ENCODE measurements at places on chromosomes 16 and 17.

- H3K36me3 ChIP-seq: no peaks in the 10 kb centered on the region
- H3K4me3 ChIP-seq: no peak overlapping the region
- DNase-seq: peak; percentile 33
- H3K4me1 ChIP-seq: no peaks in the 10 kb centered on the region
These were observed 27.7 kb downstream of the NECAB2 start for GRCh38 chr16:83995754-83996153.

DNA sequence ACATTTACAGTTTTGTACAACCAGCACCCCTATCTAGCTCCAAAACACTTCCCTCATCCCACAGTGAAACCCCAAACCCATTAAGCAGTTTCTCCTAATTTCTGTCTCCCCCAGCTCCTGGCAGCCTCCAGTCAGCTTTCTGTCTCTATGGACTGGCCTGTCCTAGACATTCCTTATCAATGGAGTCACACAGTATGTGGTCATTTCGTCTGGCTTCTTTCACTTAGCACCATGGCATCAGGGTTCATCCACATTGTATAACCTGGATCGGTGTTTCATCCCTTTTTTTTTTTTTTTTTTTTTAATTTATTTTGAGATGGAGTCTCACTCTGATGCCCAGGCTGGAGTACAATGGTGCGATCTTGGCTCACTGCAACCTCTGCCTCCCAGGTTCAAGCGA lies 68.5 kb downstream of the ZDHHC7 start:
- H3K27me3 ChIP-seq: no peaks in the 10 kb centered on the region
- H3K4me1 ChIP-seq: no peaks in the 10 kb centered on the region
- H3K36me3 ChIP-seq: no peaks in the 10 kb centered on the region

DNA sequence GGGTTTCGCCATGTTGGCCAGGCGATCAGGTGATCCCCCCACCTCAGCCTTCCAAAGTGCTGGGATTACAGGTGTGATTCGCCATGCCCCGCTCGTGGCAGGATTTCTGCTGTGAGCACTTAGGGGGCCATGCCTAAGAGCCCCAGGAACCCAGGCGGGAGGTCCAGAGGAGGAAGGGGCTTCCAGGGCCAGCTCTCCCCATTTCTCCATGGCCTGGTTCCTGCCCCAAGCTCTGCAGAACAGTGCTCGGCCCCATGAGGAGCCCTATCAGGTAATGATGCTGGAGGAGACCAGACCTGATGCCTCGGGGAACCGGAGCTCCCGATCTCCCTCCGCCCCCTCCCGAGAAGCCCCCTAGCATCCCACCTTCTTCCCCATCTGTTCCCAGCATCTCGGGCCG lies 53.6 kb downstream of the RMI2 start:
- no peaks in the 10 kb centered on the region for H3K27me3 ChIP-seq
- H3K4me1 ChIP-seq: peaks cover 9% of the 10 kb centered on the region
- H3K36me3 ChIP-seq: no peaks in the 10 kb centered on the region
- peak; percentile 23 for DNase-seq
- H3K4me3 ChIP-seq: no peak overlapping the region

DNA sequence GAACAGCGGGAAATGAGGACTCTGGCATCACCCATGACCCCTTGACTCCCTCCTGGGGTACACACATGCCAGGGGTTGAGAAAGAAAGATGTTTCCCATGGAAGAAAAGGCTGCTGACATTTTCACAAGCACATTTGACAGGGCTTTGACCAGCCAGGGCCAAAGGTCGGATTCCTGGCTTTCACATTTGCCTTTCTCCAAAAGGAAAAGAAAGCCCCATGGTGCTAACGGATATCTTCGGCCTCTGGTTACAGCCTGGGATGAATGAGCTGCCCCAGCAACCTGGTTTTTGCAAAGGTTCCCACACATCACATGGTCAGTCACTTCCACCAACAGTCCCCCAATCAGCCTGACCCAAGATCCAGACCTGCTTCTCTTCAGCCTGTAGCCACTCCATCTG lies 478.2 kb upstream of the CDH11 start:
- H3K27ac ChIP-seq: no peak overlapping the region
- no peaks in the 10 kb centered on the region for H3K36me3 ChIP-seq
- H3K4me1 ChIP-seq: no peaks in the 10 kb centered on the region
- no peak for DNase-seq
- no peak overlapping the region for H3K4me3 ChIP-seq
- no peaks in the 10 kb centered on the region for H3K27me3 ChIP-seq

DNA sequence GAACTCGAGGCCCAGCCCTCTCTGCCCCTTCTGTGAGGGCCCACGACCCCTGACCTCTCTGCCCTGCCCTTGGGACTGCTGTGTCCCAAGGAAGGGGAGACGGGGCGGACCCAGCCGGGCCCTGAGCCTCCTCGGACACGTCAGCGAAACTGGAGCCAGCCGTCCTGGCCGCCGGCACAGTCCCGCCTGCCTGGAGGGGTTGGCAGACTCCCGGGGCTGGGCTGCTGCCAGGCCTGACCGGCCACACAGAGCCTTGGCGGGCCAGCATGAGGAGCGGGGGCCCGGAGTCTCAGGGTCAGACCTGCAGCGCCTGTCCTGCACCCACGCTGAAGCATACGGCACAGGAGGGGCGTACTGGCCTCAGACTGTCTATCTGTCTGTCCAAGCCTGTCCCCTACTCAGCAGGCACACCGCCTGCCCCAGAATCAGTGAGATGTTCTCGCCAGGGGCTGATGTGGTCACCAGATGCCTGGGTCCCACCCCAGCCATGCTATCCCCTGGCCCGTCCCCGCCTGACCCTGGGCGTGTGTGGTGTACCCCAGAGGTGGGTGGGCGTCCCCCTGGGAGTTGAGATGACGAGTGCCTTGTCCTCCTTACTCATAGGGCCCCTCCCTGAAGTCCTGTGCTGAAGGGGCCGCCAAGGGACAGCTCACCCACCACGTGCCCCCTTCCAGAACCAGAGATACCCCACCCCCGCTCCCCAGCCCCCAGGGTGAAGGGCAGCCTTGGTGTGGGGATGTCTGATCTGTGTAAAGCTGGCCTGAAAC lies 4.7 kb downstream of the VASN start:
- no peaks in the 10 kb centered on the region for H3K27me3 ChIP-seq
- peak overlapping the region; percentile 69 for H3K27ac ChIP-seq
- peaks cover 25% of the 10 kb centered on the region for H3K4me1 ChIP-seq
- peak; percentile 91 for DNase-seq
- H3K4me3 ChIP-seq: no peak overlapping the region
- H3K36me3 ChIP-seq: no peaks in the 10 kb centered on the region

GRCh38 chr17:63537001-63537400 lies 13.3 kb upstream of the DCAF7 start:
- H3K27me3 ChIP-seq: no peaks in the 10 kb centered on the region
- no peak overlapping the region for H3K27ac ChIP-seq
- no peak for DNase-seq
- H3K4me3 ChIP-seq: no peak overlapping the region
- no peaks in the 10 kb centered on the region for H3K4me1 ChIP-seq

- no peak overlapping the region for H3K4me3 ChIP-seq
- no peaks in the 10 kb centered on the region for H3K27me3 ChIP-seq
- no peak for DNase-seq
- peaks cover 45% of the 10 kb centered on the region for H3K36me3 ChIP-seq
- peaks cover 11% of the 10 kb centered on the region for H3K4me1 ChIP-seq
These were observed 1.7 kb upstream of the POLG2 start for GRCh38 chr17:64498308-64499203.

- H3K27ac ChIP-seq: peak overlapping the region; percentile 88
- H3K27me3 ChIP-seq: no peaks in the 10 kb centered on the region
These were observed 4.2 kb downstream of the MNT start for GRCh38 chr17:2396568-2397246.

DNA sequence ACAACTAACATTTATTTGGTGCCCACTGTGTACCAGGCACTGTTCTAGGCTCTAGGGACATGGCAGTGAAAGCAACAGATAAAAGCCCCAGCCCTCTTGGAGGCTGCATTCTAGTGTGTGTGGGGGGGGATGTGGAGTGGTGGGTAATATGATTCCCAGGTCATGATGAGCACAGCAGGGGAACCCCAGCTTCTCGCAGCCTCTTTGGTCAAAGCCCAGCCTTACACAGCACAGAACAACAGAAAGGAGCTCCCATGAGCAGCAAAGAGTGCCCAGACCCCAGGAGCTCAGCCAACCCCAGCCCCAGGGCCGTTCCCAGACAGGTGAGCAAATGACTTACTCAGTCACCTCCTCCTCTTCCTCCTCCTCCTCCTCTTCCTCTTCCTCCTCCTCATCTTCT lies 21.9 kb downstream of the CNGB1 start:
- H3K36me3 ChIP-seq: no peaks in the 10 kb centered on the region
- no peak overlapping the region for H3K4me3 ChIP-seq
- no peaks in the 10 kb centered on the region for H3K4me1 ChIP-seq
- no peak for DNase-seq
- H3K27me3 ChIP-seq: no peaks in the 10 kb centered on the region

- H3K27me3 ChIP-seq: no peaks in the 10 kb centered on the region
- DNase-seq: no peak
- H3K36me3 ChIP-seq: no peaks in the 10 kb centered on the region
- no peak overlapping the region for H3K4me3 ChIP-seq
- H3K27ac ChIP-seq: no peak overlapping the region
These were observed 608.0 kb upstream of the CDH8 start for GRCh38 chr16:62644030-62644812.

DNA sequence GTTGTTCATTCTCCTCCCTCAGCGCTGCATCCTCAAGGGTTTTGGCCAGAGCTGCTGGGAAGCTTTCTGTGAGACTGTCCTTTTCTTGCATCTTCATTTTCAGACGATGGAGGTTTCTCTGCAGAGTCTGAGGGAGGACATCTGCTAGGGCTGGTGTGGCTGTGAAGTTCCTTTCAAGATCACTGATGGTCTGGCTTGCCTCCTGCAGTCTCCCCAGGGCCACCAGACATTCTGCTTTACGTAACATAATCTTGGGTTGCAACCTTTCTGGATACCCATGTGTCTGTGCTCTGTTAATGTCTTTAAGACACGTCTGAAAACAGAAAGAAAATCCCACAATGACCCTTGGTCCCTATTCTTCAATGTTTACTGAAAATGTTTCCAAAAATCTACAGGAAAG lies 29.0 kb downstream of the SMYD4 start:
- no peak overlapping the region for H3K27ac ChIP-seq
- DNase-seq: no peak
- H3K36me3 ChIP-seq: peaks cover 21% of the 10 kb centered on the region
- H3K4me3 ChIP-seq: no peak overlapping the region
- H3K27me3 ChIP-seq: no peaks in the 10 kb centered on the region
- H3K4me1 ChIP-seq: no peaks in the 10 kb centered on the region

DNA sequence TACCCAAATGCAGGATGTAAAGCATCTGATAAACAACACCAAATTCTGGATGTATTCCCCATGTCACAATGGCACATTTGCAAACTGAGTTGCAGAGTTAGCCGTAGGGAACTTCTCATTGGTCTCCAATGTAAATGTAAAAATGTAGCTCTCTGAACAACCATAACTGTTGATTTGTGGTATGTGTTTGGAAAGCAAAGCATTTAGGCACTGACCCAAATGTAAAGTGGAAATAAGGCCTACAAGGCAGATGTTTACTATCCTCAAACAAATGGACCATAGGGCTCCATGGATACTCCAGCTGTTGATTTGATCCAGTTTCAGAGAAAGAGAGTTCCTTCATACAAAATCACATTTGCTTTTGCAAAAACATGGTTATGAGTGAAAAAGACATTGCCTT lies 223.0 kb upstream of the ELAC2 start:
- H3K27ac ChIP-seq: no peak overlapping the region
- H3K27me3 ChIP-seq: no peaks in the 10 kb centered on the region
- no peaks in the 10 kb centered on the region for H3K36me3 ChIP-seq
- H3K4me1 ChIP-seq: peaks cover 6% of the 10 kb centered on the region

DNA sequence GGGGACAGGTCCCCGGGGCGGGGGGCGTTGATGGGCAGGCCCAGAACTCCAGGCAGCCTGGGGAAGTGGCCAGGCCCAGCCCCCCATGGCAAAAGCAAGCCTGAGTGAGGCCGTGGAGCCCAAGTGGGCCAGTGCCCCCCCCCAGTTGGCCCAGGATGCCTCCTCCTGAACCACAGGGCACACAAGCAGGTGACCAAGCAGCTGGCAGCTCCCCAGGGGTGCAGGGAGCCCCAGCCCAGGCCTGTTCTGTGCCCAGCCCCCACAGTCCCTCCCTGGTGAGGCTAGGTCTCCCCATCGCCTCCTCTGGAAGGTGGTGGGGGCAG lies 38.2 kb upstream of the PVALEF start:
- no peak for DNase-seq
- no peaks in the 10 kb centered on the region for H3K4me1 ChIP-seq
- no peaks in the 10 kb centered on the region for H3K27me3 ChIP-seq
- no peak overlapping the region for H3K27ac ChIP-seq
- H3K36me3 ChIP-seq: no peaks in the 10 kb centered on the region

- H3K27ac ChIP-seq: no peak overlapping the region
- no peak for DNase-seq
- H3K4me3 ChIP-seq: no peak overlapping the region
- no peaks in the 10 kb centered on the region for H3K36me3 ChIP-seq
- no peaks in the 10 kb centered on the region for H3K4me1 ChIP-seq
These were observed 118.4 kb upstream of the NOG start for GRCh38 chr17:56475116-56475515.

DNA sequence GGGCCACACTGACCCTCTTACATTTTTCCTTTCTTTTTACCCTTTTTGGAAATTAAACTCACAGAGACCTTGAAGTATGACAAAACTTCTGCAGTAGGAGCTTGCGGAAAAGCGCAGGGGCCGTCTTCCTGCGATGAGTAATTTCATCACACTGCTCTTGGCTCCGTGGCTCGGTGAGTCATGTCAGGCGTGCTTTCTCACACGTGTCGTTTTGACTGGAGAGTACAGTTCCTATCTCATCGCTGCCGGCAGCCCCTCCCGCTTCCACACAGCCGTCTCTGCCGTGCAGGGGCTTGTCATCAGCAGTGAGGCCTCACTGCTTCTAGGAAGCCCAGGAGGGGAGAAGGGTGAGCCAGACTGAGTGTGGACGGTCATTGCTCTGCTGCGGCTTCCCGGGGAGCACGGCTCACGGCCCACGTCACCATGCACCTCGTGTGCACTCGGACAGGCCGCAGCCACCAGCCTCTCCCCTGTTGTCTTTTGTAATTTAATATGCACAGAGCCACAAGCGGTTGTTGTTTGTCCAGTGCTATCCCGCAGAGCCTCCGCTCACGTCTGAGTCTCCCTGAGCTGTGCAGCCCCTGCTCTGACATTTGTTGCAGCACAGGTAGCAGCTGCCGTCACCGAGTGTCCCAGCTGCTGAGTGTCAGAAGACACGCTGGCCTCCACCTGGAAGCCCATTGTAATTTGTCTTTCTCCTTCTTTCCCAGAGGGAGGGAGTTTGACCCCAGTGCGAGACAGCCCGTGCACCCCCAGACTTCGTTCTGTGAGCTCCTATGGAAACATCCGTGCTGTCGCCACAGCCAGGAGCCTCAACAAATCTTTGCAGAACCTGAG lies 99.4 kb upstream of the CHMP6 start:
- no peaks in the 10 kb centered on the region for H3K4me1 ChIP-seq
- DNase-seq: peak; percentile 34
- no peak overlapping the region for H3K27ac ChIP-seq
- no peaks in the 10 kb centered on the region for H3K27me3 ChIP-seq

DNA sequence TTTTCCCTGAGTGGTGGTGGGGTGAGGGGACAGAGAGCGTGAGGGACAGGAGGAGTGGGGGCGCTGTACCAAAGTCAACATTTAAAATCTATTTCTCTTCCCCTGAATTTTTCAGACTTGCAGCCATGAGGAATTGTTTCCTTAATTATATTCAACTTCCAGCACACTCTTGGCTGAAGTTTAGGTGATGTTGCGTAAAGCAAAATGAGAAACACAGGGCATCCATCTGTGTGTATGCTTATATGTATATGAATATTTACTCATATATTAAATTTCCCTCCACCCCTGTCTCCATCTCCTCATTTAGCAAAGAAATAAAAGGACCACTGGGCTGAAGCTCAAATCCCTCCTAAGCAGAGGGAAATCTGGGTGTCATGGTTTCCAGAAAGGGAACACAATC lies 218.1 kb downstream of the XYLT1 start:
- no peak overlapping the region for H3K4me3 ChIP-seq
- H3K27me3 ChIP-seq: no peaks in the 10 kb centered on the region
- no peaks in the 10 kb centered on the region for H3K36me3 ChIP-seq
- H3K4me1 ChIP-seq: peaks cover under 1% of the 10 kb centered on the region

Data from pancreas (tissue), 10 donors.